ENCODE measurements at places on chromosomes 2 and 18.

DNA sequence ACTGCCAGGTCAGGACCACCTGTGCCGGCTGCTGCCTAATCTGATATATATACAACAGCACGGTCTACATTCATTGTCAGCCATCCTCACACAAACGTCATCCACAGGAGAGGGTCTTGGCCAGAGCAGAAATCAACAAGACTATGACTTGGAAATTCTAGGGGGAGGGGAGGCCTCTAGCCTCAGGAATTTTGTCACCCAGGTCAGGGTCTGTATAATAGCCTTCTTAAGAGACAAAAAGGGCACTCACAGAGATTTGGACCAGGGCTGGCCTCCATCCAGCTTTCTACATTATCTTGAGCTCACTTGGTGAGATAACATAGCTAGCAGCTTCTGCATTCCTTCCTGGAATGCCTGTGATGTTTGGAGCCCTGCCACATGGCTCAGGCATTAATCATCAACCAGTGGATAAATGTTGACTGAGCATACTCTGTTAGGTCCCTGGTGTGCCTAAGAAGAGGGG is 50.4 kb upstream of the CTIF start:
- DNase-seq, result no peak

DNA sequence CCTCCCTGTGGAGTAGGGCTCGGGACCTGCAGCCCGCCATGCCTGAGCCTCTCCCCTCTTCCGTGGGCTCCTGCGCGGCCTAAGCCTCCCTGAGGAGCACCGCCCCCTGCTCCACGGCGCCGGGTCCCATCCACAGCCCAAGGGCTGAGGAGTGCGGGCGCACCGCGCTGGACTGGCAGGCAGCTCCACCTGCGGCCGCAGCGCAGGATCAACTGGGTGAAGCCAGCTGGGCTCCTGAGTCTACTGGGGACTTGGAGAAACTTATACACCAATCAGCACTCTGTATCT is 17.8 kb upstream of the ACVR2A start:
- no peak for DNase-seq

GRCh38 chr2:158127380-158127804 is 25.7 kb downstream of the UPP2 start:
- no peak for DNase-seq

DNA sequence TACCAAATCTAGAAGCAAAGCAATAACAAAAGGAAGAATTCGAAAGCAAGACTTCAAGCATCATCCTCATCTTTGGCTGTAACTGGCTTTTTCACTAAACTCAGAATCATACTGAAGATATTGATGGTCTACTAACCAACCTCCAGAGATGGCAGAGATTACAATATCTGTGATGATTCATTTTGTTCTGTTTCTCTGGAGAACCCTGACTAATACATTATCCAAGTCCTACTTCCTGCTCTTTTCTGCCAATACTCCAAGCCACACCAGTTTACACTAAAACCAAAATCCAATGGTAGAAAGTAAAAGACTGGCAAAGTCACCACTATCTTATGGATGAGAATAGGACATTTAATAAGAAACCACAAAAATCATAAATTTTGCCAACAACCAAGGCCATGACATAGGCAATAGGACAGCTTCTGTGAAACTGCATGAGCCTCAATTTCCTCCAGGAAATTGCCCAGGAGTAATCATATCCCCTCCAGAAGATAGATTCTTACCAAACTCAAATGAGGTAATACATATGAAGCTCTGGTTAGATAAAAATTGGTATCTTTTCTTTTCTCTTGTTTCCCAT is 159.8 kb downstream of the METTL4 start:
- DNase-seq, result no peak

DNA sequence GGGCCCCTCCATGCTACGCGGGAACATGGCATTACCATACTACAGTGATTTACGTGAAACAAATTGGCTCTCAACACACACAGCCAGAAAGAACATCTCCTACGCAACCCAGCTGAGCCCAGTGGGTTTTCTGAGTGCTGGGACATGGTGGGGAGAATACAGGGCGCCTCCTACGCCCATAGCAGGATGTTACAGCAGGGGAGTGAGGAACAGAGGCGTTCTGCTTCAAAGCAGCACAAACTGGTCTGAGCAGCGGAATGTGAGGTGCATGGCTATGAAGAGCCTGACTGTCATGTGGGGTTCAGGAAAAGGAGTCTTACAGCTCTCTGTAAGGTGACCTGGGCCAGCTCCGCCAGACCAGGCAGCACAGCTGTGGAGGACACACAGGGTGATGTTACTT is 108.6 kb upstream of the REV1 start:
- DNase-seq, result no peak

DNA sequence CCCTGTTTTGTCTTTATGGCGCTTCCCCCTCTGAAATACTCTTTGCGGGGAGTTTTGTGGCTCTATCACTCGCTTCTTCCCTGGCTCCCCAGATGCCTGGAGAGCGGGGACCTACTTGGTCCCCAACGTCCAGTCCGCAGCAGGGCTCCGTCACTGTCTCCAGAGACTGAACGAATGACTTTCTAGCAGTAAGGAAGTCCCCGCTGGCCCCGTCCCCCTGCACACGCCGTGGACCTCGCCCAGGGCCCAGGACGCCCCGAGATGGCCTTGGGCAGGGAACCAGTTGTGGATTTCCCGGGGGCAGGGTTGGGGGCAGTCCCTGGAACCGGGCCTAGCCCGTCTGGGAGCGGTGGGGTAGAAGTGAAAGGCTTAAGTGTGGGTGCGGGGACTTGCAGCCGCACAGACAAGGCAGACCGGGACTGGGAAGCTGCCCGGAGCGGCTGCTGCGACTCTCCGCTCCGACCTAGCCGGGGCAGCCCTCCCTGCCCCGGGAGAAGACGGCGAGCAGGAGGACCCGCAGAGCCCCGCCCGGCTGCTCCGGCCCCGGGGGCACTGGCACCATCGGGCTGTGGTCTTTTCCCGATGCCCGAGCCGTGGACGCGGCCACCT is 821 bp upstream of the EPHA4 start:
- DNase-seq, result peak; percentile 37

DNA sequence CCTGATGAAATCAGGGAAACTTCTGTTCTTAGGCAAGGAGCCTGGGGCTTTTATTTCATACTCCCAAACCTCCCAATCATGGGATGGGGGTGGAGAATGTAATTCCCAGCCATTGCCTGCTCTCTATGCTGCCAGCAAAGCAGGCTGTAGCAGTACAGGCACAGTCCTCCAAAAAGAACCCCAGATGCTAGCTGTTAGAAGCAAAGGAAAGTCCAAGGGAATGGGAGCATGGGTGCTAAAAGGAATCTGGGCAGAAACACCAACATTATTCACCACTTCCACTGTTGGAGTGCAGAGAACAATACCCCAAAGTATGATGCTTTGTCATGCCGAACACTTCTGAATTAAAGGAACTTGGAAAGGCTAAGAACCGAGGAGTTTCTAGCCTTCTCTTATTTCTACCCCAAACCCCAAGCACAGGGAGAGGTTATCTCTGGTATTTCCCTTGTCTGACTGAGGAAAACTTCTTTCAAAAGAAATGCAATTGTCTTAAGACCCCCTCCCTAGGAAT is 24.7 kb downstream of the MDH1 start:
- DNase-seq, result no peak

DNA sequence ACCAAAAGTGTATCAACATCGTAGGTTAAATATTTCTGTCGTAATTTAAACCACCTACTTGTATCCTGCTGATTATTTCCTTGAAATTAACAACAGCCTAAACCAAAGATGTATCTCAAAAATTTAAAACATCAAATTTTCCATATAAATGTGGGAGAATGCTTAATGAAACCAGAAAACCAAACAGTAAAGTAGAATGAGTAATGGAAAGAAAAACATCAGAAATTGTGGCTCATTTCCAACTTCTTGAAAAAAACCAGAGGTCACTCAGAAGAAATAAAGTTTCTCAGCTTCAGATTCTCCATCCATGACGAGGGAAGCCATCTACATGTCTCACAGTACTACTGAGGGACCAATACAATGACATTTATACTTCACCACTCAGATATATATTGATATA is 296.5 kb downstream of the NOL4 start:
- DNase-seq, result no peak

DNA sequence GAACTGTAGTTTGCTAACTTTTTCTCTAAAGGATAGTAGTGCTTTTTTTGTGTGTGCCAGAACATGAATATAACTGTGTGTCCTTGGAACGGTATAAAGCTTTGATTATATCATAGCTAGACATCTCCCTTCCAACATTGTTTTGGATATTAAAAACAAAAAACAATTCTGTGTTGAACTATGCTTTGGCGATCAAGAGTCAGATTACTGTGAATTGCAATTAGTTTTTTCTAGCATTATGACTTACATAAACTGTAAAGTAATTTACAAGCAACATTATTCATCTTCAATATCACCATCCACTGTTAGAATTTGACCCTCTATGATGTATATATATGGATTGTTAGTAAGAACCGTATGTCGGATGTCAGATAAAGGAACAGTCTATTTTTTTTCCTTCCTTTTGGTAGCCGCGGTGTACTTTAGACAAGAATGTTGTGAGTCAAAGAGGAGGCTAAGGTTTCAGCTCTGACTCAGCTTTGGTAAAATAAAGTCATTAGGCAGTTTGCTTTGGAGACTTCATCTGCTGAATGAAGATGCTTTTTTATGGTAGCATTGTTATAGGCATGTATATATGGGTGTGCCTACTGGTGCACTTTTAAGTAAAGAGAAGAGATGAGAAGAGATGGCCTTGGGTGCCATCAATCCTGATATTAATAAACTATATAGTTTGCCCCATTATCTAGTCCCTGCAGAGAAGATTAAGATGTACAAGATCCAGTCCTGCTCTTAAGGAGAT is 76.4 kb downstream of the LTBP1 start:
- no peak for DNase-seq

GRCh38 chr2:98669675-98670074 is 61.3 kb downstream of the MGAT4A start:
- DNase-seq, result no peak

DNA sequence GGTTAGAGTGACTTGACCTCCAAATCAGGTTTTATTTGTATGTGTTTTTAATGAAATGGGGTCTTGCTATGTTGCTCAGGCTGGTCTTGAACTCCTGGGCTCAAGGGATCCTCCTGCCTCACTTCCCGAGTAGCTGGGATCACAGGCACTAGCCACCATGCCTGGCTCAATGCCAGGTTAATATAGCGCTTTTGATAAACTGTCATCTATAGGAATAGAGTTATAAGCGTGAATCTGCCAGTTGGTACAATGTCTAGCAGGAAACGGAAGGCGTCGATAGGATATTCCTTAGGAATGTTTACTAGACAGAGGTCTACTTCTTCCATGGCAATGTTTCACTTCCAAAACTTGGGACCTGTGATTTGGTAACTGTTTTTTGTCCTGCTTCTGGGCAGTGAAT is 25.5 kb downstream of the CLUL1 start:
- no peak for DNase-seq

GRCh38 chr2:222754324-222754930 is 83.0 kb downstream of the MOGAT1 start:
- no peak for DNase-seq

GRCh38 chr2:4107179-4107578 is 403.8 kb downstream of the DCDC2C start:
- DNase-seq, result no peak

DNA sequence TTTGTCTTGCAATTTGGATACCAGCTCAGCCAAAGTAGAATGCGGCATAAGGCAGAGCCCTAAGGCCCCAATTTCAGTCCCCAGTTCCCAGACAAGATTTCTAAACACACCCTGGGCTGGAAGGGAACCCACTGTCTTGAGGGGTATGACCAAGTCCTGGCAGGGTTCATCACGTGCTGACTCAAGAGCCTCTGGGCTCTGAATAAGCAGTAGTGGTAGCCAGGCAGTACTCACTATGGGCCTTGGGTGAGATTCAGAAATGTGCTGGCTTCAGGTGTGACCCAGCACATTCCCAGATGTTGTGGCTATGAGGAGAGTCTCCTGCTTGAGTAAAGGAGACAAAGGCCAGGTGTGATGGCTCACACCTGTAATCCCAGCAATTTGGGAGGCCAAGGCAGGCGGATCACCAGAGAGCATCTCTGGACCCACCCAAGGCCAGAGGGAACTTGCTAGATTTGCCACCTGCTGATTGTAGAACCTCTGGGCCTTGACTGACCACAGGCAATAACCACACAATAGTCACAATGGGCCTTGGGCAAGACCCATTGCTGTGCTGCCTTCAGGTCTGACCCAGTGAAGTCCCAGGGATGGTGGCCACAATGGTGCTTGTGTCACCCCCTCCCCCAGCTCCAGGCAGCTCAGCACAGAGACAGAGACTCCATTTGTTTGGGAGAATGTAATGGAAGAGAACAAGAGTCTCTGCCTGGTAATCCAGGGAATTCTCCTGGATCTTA is 74.9 kb downstream of the ATL2 start:
- DNase-seq, result no peak

GRCh38 chr18:49447810-49448745 is 12.4 kb downstream of the DYM start:
- DNase-seq, result peak; percentile 40
